ENCODE measurements at places on chromosomes 12 and 14.

GRCh38 chr14:91796617-91797347 is 64.9 kb upstream of the CATSPERB start:
- no peak for DNase-seq

- DNase-seq = no peak
Observed at GRCh38 chr12:48961331-48961730, 4.0 kb upstream of the ARF3 start.

DNA sequence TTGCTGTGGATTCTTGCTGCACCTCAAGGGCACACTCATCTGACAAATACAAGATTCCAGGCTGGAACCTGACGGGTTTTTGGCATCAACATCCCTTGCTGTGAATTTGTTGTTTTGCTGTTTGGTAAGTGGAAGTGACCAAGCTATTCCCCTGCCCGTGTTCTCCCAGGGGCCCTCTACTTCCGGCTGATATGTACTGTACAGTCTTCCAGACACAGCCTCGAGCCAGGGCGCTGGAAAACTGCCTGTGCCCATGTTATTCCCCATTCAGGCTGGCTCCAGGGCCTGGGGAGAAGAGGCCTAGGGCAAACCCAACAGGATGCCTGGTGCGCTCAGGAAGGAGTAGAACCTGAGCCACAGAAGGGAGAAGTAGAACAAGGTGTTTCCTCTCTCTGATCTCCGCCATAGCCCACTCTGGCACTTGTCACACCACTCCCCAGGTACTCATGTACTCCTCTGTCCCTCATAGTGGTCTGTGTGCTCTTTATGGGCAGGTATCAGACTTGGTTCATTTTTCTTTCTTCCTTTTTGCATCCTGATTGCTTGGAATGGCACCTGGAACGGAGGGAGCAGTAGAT is 67.8 kb upstream of the LTA4H start:
- DNase-seq = no peak

DNA sequence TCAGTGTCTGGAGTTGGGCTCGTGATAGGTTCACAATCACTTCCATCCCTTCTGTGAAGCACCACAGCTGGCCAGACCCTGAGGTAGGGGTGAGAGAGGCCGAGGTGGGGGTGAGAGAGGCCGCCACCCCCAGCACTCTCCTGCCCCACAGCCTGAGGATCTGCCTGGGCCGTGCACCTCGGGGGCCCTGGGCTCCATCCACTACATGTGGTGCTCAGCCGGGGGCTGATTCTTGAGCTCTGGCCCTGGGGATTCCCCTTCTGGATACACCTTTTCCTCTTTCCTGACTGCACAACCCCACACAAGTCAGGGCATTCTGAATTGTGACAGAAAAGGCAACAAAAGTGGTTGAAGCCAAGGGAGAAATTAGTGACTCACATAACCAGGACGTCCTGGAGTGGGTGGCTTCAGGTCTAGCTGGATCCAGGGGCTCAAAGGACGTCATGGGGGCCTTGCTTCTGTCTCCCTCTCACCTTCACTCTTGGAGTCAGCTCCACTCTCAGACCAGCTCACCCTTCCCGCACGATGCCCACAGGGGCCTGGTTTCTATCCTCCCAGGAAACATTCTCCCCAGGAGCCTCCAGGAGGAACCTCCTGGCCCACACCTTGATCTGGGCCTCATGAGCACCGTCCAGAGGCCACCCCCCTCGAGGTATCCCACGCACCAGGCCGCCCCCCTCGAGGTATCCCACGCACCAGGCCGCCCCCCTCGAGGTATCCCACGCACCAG is 12.1 kb upstream of the FBRSL1 start:
- no peak for DNase-seq

- DNase-seq = no peak
Observed at GRCh38 chr14:94682061-94682516, 69.9 kb downstream of the SERPINA3 start.

DNA sequence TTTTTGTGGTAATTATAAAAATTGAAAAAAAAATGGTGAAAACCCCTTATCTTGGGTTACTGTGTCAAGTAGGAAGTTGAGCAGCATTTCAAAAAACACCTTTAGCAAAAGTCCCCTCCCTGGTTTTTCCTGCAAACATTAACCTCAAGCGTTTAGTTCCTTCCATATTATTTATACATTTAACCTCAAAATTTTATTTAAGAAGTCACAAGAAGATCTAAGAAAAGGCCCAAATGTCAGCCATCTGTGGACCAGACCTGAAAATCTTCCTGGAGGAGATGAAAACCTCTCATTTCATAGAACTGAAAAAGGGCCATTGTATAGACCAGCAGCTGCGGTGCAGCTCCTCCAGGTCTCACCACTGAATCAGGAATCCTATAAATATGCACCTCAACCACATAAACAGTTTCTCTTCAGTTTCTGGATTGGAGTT is 40.4 kb upstream of the BTG1 start:
- DNase-seq = no peak

DNA sequence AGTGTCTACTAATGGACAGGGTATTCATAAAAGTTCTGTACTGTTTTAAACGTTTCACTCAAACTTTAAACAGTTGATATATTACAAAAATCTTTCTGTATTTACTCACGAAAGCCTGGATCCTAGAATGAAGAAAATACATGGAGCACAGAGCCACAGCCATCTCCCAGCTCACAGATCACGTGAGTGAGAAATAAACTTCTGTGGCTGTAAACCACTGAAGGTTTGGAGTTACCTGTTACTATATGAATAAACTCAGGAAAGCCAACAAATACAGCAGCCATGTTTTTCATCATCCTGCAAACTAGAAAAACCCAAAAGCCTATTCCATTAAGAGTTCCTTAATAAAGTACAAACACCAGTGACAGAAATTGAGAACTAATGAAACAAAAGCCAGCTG is 867 bp upstream of the TDG start:
- DNase-seq = no peak

DNA sequence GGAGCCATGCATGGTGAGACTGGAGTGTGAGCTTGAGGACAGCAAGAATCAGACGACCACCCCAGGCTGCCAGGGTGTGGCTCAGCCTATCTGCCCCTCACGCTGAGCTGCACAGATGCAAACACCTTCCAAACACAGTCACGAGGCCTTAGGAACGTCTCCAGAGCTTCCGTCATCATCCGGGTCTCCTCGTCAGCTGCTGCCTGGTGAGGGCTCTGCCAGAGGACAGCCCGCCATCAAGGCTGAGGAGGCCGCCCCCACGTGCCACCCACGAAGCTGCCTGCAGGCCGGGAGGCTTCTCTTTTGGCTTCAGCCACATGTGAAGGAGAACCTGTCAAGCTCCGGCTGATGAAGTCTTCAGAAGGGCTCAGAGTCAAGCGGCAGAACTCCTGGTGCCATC is 13.4 kb downstream of the DDX51 start:
- DNase-seq = no peak

GRCh38 chr12:91182636-91183455 is at the start of gene DCN:
TSS of gene DCN (minus strand) at chr12:91182817. CDS start at chr12:91178552, 4,265 bp downstream.
- DNase-seq = no peak

- DNase-seq = no peak
Observed at GRCh38 chr12:13591059-13591458, 390.3 kb downstream of the GRIN2B start.

- no peak for DNase-seq
Observed at GRCh38 chr12:52050116-52050757, 1.0 kb upstream of the NR4A1 start.

DNA sequence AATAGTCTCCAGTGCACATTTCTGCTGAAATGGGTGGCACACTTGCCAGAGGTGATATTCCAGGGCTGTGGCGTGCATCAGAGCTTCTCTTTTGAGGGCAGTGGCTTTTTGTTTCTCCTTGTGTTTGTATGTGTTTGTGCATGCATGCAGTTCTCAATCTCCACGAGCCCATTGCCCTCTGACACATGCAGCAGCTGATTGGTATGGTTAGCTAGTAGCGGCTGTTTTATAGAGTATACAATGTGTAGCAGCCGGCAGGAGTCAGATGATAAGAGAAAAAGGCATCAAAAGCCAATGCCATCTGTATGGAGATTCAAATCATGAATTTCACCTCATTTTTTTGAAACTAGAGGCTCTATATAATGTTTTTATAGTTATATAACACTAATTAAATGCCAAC is 616.9 kb upstream of the STXBP6 start:
- no peak for DNase-seq

DNA sequence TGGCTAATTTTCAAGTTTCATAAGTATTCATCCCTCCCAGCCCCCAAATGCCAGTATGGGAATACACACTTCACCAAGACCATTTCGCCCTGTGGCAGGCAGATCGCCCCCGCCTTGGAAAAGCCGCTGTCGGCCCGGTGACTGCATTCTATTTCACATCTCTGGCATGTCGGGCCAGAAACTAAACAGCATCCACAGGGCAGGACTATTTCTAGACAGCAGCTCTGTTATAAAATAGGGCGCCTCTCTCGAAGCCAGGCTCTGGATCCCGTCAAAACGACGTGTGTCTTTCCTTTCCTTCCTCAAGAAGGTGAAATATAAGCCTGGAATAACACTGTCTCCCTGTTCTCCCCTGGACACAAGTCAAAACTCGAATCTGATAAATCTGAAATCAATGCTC is 56.8 kb downstream of the GSC start:
- no peak for DNase-seq

DNA sequence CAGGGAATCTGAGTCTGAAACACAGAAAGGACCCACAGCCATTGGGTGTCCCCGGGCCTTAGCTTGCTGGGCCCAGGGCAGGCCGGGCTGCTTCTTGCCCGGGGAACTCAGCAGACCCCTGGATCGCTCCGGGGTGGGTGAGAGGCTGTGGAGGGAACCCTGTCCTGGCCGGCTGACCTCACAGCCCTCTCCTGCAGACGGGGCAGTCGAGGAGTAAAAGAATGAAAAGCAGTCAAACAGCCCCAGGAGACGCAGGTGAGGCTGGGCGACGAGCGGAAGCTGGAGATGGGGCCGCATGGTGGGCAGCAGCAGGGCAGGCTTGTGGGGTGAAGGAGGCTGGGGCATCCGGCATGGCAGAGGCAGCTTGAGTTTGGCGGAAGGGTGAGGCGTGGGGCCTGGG is 57.0 kb downstream of the KIF26A start:
- no peak for DNase-seq

- DNase-seq = no peak
Observed at GRCh38 chr14:86532219-86532618, 1002.3 kb downstream of the FLRT2 start.

GRCh38 chr12:80087486-80088213 is 11.7 kb upstream of the OTOGL start:
- no peak for DNase-seq

GRCh38 chr12:17579205-17580026 is 510.6 kb downstream of the RERGL start:
- no peak for DNase-seq

DNA sequence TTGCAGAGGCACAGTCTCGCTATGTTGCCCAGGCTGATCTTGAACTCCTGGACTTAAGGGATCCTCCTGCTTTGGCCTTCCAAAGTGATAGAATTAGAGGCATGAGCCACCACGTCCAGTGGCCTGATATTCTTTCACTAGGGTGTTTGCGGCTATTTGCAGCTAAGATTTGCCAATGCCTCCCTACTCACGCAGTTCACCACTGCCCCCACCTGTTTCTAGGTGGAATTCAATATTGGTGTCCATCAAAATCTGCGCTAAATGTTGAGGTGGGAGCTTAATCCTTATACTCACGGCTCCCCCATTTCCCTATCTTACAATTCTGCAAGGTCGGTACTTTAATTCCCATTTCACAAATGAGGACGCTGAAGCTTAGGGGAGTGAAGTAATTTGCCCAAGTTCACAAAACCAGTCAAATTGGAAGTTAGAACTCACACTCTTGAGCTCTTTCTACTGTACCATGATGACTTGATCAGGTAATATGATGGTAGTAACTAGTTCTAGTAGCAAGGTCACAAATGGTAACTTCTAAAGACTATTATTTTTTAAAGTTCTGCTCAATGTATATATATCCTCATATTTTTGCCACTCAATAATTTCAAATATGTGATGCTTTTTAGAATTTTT is 22.1 kb upstream of the LRRC9 start:
- peak; percentile 25 for DNase-seq

DNA sequence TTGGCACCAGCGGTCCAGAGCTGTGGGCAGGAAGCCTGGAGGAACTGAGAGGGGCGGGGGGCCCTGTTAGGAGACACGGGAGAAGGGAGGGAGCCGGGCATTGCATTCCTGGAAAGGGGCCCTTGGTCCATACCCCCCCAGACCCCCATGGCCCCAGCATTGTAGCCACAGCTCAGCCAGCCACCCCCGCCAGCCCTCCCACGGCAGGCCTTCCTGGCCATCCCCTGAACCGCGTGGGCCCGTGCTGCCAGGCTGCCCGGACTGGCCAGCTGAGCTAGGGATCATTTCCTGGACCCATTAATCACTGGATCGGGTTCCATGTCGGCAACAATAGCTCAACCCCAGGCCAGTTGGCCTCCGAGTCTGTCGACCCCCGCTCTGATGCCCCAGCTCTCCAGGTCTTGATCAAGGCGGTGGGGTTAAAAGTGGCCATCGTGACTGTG is 39.8 kb upstream of the DIO3 start:
- DNase-seq = no peak

DNA sequence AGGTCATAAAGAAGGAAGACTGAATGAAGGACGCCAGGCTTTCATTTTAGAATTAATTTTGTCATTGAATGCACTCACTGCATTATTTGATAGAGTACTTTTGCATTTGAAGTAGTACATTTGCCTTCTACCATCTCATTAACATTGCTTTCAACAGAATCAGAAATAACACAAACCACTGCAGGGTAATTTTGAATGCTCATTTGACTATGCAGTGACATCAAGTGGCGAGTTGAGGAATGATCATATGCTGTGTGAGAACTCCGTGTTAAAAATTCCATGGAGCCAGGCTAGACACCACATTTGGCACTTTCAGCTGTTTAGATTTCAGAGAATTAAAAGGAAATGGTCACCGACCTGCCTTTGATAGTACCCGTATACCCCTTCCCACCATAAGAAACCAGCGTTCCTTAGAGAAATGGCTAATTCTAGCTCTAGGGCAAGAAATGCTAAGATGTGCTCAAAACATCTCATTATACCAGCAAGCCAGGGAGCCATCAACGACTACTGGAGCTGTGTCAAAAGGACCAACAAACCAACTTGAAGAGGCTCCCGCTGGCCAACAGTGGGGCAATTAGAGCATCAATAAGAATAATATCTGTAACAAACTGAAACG is 16.5 kb downstream of the HEBP1 start:
- no peak for DNase-seq

DNA sequence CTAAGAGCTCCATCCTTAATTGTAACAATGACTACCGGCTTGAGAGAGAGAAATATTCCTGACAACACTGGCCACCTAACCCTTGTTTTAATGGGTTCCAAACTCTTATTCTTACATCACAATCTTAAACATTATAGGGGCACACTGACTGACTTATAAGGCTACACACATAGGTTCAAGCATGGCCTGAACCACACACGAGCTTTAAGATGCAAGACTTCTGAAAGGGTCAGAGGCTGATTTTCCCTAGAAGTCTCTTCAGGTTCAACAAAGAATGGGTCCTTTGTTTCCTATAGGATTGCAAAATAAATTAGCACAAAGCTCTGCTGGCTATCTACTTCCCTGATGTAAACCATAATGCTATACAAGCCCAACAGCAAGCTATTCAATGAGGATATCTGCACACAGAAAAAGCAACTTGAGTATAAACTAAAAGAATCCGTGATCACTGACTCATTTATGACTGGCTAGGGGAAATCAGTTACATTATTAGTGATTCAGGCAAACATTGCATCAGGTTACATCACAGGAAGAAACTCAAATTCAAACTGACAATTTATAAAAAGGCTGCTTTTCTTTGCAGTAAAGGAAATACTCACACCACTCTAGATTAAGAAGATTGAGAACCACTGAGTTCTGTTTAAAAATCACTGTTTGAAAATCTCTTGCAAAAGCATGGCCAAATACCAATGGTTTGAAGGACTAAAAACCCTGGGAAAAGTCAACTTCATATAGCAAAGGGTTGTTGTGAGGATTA is 8.5 kb downstream of the BTG1 start:
- no peak for DNase-seq

Data from NCI-H524 treated with DMSO at 0.1 percent for 48 hours (cell line).